ENCODE measurements at places on chromosomes 1 and 21.

GRCh38 chr1:18108299-18109057 lies 880 bp downstream of the IGSF21 start:
- DNase-seq = no peak

DNA sequence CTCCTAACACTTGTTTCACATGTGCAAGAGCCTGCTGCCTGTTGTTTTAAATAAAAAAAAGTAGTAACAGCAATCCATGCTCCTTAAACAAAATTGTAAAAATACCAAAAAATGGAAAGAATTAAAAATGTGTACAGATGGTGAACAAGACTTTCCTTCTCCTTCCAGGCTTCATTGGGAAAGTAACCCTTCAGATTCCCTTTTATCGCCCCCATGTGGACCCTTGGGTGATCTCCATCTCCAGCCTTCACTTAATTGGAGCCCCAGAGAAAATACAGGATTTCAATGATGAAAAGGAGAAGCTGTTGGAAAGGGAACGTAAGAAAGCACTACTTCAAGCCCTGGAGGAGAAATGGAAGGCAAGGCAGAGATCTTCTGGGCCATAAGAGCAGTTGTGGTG lies 14.2 kb downstream of the VPS13D start:
- DNase-seq = no peak

DNA sequence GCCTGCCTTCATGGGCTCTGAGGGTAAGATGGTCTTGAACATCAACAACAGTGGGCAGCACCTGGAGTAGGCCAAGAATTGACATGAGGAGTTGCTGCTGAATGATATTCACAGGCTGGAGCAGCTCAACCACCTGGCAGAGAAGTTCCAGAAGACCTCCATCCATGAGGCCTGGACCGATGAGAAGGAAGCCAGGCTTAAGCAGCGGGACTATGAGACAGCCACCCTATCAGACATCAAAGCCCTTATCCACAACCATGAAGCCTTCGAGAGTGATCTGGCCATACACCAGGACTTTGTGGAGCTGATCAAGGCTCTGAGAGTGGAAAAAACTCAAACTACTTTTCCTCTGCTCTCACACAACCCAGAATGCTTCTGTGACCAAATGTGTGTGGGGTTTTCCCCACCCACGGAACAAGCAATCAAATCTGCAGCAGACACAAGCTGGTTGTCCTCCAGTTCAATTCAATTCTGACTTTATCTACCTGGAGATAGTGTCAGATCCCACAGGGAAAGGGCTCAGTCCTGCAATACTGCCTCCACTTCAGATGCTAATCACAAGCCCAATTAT lies 12.1 kb upstream of the EPHA10 start:
- no peak for DNase-seq

DNA sequence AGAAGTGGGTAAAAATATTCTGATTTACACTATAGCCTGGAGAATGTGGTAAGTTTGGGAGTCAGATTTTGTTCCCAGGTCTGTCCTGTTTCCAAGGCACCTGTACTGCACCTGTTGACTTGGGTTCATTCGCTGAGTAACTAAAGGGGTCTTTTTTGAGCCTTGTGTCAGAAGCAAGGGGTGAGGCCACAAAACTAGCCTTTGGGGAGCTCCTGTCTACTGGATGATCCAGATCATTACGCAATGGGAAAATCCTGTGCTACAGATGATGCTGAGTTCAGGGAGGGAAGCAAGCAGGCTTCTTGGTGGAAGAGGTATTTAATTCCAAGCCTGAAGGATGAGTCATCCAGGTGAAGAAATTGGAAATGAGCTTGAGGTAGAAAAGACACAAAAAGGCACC lies 424.0 kb downstream of the MATN1 start:
- no peak for DNase-seq

DNA sequence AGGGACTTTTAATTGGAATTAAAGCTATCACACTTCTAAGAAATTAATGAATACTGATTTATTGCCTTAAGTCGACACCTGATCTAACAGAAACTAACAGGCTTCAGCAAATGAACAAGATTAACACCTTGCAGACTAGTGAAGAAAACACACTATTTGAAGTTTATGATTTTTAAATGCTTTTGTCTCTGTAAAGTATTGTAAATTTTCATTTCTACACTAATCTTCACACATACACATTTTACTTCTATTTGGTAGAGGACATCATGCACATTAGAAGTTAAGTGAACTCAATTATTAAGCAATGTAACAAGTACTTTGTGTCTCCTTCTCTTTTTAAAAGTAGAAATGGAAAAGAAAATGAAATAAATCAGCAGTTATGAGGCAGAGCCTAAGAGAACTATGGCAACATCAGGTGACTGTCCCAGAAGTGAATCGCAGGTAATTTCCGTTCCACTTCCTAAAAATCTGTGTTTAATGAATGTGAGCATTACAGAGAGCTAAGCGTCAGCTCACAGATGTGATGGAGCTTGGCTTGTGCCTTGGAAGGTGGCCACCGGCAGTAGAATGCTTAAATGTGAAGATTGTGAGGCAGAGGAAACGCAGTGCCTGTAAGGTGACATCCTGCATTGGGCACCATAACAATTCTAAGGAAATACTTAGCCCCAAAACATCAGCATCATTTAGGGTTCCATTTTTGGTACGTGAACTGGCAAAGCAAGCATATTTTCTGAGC lies 1.2 kb downstream of the PRMT2 start:
- peak; percentile 67 for DNase-seq

DNA sequence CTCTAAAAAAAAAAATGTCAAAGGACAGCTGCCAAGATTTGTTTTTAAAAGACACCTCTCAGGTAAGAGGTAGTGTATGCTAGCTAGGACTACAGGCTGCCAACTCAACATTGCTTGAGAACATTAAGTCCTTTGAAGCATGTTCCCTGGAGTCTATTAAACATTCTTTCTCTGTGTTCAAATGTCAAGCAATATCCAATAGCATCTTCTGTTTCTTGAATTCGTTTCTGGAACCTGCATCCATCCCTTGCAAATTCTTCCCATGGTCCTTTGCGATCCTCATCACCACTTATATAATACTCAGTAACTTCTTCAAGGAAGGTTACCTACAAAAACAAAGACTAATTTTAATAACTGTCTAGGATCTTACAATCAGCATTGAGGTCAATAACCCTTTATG lies 5.6 kb downstream of the PPP1R15B start:
- no peak for DNase-seq

DNA sequence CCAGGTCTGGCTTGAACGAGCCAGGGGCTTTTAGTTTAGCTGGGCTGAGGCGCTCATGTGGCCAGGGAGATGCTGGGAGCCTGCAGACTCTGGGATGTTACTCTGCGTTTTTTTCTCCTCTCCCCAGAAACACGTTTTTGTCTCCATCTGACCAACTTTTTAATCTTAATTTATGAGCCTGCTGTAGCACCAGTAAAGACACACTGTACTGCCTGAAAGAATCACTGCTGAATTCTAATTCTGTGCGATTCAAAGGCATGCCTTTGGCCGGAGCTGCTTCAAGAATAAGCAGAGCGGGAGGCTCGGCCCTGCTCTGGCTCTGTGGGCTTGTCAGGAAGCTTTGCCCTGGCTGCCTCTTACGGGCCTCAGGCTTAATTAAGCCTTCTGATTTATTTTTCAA lies 129.5 kb downstream of the CAMTA1 start:
- DNase-seq = no peak
